KBM-7 (cell line): ENCODE measurements at places on chromosomes 4 and X.

GRCh38 chrX:22536746-22537304 lies 264.1 kb downstream of the CBLL2 start:
- no peak for DNase-seq

GRCh38 chrX:74280759-74281158 lies 23.2 kb upstream of the ZCCHC13 start:
- DNase-seq = no peak

DNA sequence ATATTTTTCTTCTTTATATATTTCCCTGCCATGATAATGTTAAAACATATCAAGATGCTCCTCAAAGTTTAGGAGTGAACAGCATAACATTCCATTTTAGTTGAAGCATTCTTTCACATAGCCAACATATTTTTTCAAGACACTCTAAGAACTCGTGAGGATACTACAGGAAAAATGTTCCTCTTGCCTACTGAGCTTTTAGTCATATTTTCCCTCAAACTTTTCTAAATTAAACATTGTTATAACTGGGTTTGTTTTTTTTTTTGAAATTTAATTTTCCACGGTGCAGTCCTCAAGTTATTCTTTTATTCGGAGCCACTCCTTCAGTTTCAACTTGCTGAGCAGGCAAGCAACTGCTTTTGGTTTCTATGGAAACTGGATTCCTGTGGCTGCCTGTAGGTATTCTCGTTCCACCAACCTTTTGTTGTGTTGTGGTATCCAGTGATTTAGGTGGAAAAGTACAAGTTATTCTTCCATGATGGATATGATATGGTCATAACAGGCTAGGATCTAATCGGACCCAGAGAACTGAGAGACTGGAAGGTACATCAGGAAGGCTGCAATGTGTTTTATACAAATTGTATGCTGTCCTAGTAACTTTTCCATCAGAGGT lies 248.0 kb downstream of the TRIML1 start:
- DNase-seq = no peak

DNA sequence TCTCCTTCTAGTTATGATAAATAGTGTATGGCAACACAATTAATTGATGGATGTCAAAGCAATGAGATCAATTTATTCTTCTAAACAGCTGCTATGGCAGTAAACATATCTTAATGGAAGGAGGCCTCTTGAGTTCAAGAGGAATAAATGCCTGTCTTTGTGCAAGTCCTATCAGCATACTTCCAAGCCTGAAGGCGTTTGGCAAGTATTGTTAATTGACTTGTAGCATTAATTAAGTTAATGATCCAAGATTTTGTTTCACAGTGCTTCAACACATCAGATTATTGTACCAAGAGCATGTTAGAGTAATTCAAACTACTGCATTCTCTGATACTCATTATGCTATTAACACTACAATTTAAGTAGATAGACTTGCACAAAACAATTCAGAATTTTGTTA lies 144.8 kb downstream of the FAT4 start:
- DNase-seq = no peak

GRCh38 chr4:6523251-6523650 lies 50.8 kb upstream of the PPP2R2C start:
- no peak for DNase-seq

GRCh38 chrX:103773445-103773844 lies 3.2 kb upstream of the PLP1 start:
- no peak for DNase-seq

GRCh38 chr4:138405466-138405891 lies 163.3 kb upstream of the SLC7A11 start:
- DNase-seq = no peak

DNA sequence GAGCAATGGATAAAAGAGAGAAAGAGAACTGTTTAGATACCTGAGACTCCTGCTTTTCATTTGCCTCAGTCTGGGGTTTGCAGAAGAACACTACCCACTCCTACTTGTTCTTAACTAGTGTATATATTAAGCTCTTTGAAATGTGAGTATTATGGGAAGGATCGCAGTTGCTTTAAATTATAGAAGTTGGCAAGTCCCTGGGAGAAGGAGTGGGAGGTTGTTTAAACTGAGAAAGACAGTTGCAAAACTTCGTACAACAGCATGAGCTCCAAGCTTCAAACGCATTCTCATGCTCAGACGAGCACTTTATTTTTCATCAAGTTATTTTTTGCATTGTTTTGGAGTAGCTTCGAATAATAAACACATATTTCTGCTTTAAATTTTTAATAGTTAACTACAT lies 88.1 kb upstream of the C1QTNF7 start:
- DNase-seq = no peak

GRCh38 chrX:17024886-17025285 lies 78.4 kb downstream of the REPS2 start:
- DNase-seq = no peak

- no peak for DNase-seq
Observed at GRCh38 chr4:158814636-158815330, 46.0 kb downstream of the FNIP2 start.

DNA sequence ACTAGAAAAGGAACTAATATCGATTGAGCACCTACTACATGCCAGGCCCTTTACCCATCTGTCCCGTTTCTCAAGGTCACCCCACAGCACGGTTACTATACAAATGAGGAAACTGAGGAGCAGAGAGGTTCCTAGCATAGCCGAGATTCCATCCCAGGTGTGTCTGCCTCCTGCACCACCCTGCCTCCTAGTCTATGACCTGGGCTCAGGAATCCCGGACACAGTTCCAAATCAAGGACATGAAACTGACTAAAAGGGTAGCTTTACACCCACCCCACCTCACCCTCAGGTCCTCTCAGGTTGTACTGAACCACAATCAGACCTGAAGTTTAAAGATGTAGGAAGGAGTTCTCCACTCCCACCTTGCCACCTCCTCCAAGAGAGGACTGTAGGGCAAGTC lies 55.6 kb downstream of the APBB2 start:
- DNase-seq = no peak

- no peak for DNase-seq
Observed at GRCh38 chr4:57078685-57079521, 31.3 kb downstream of the IGFBP7 start.

- DNase-seq = peak; percentile 61
Observed at GRCh38 chrX:114332766-114333165, 251.1 kb upstream of the HTR2C start.

- peak; percentile 87 for DNase-seq
Observed at GRCh38 chr4:143336781-143337599, at the start of gene GAB1. GAB1 (plus strand) TSS chr4:143336876; CDS start chr4:143337189, 313 bp downstream.

GRCh38 chr4:65668201-65669089 lies 1.8 kb downstream of the EPHA5 start:
- DNase-seq = no peak

DNA sequence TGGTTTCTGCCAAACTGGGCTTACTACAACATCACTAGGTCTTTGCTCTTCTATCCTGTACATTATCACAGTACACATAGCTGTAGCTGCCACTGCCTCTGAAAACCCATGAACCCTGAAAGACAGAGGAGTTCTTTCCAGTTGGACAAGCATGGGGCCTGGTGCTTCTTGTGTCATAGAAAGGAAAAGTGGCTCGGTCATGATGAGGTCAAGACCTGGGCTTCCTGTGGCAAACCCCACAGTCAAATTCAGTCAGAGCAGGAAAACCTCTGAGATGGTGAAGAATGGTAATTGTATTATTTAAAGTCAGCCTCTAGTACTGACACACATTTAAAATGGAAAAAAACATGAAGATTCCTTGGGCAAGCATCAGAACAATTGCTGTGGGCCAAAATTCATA lies 133.3 kb upstream of the PRPS2 start:
- no peak for DNase-seq

- DNase-seq = no peak
Observed at GRCh38 chrX:94435799-94436198, 761.8 kb downstream of the FAM133A start.

DNA sequence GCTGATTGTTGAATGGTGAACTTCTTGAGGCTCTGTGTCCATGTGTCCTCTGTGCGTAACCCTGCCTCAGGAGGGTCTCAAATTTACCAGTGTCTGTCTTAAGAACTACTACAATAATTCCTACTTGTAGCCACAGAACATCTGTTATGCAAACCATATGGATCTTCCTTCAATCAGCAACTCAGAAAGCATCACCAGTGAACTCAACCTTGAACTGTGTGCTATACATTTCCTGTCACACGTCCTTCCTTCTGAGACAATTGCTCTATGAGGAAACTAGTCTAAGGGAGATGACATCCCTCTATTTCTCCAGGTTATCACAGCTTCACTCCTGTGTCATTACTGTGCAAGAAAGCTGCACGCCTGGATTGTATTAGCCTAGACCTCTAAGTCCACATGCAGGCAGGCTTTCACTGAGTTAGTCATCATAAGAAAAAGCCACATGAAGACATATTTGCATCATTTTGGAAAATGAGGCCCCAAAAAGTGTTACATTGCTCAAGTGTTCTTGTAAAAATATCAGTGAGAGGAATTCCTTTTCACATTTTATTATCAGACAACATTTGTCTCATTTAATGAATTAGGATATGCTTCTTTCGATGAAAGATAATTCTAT lies 157.8 kb downstream of the AFF2 start:
- no peak for DNase-seq

DNA sequence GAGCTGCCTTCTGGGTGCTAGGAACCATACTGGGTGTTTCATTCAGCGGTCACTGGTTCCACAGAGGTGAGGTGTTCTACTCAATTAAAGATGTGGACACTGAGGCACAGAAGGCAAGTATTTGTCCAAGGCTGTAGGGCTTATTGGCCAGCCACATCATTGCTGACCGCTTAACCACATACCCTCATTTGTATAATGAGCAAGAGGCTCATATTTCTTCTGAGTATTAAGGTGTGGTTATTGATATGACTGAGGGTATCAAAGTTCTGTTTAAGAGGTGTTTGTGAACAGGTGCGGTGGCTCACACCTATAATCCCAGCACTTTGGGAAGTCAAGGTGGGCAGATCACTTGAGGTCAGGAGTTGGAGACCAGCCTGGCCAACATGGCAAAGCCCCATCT lies 14.3 kb downstream of the RNF4 start:
- DNase-seq = no peak

GRCh38 chrX:82218361-82218760 lies 1016.5 kb downstream of the SH3BGRL start:
- peak; percentile 60 for DNase-seq

DNA sequence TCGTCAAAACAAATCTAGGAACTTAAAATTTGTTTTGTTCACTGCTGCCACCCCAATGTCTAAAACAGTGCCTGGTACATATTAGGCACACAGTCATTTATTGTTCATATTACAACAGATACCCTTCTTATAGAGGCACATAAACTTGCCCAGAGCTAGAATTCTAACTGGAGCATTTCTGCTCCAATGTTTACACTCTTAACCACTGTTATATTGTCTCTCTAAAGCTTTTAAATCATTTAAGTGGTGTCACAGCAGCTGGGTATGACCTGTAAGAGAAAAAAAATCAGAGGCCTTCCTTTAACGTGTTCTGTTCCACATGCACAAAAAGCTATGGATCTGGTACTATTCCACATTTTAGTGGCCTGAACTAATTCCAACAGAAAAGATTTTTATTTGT lies 3.0 kb downstream of the UBE2D3 start:
- DNase-seq = no peak

DNA sequence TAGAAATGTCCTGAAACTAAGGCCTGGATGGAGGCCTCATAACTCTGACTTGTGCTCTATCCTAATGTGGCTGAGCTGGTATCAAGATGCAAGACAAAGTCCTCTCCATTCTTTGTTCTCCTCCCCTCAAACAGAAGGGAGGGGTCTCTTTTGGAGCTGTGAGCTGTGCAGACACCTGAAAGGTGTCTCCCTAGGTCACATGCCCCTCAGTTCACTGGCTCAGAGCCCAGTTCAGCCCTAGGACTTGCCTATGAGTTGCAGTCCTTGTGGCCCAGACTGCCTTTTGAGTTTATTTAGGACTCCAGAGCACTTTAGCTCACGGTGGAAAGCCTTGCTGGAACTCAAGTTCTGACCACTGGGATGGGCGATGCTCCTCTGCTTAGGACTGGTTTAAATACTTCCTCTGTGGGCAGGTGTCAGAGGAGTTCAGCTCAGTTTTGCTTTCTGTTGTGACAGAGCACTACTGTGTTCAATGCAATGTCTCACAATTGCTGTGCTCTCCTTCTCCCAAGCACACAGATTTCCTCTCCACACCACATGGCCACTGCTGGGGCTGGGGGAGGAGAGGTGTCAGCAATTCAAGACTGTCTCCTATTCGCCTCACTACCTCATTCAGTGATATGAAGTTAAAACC lies 84.8 kb upstream of the ZNF827 start:
- no peak for DNase-seq

GRCh38 chrX:27968878-27969277 lies 12.4 kb downstream of the DCAF8L1 start:
- no peak for DNase-seq

GRCh38 chrX:154775419-154776349 lies 13.0 kb downstream of the DKC1 start:
- peak; percentile 42 for DNase-seq

DNA sequence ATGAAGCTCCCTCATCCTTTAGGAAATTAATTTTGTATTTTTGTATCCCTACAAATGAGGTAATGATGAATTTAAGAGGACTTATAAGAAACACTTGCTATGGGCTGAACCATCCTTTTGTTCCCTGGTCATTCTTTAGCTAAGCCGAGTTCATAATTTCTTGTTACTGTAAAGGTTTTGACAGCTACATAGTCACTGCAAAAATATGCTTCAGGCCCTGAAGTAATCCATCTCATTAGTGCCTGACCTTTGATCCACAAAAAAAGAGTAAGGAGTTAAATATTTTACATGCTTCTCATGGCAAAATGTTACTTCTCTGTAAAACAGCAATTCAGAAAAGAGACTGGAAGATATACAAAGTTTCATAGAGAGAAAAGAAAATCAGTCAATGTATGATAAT lies 290.6 kb upstream of the SLIT2 start:
- no peak for DNase-seq

GRCh38 chr4:82044141-82044993 lies 329.4 kb downstream of the HNRNPD start:
- DNase-seq = peak; percentile 18

DNA sequence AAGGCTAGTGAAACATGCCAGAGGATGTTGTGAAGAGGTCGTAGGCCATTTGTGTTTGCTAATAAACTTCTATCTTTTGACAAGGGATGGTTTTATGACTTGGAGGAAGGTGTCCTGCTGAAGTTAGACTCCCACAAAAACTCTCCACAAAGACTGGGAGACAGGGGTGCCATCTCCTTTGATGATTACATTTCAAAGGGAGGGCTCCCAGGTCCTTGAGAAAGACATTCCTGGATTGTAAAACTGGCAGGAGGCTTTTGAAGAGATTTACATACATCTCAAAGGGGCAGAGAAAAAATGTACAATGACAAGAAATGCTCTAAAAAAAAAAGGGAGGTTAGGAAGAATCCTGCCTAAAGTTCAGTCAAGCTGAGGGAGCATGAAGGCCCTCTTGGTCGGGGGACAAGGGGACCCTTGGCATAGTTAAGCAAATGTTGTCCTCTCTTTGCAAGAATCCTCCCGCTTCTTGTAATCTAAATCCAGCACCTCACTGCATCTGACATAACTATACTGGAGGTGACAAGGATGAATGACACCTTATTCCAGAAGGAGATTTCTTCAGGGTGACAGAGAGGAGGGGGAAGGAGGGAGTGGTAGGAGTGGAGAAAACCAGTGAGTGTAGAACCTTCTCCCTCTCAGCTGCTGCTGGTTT lies 41.1 kb upstream of the MGST2 start:
- DNase-seq = no peak

GRCh38 chr4:159141193-159141592 lies 38.3 kb downstream of the RAPGEF2 start:
- no peak for DNase-seq

- no peak for DNase-seq
Observed at GRCh38 chr4:95857761-95858160, 17.9 kb downstream of the PDHA2 start.
